ENCODE measurements at places on chromosomes 7 and 10. TPM values are rescaled to one million over a fixed set of nuclear protein-coding genes. Genes with fewer than 3 reads are reported as not detected.

GRCh38 chr10:16030562-16030961, 170.3 kb upstream of the MINDY3 start:
- no peak for DNase-seq

- no peak for DNase-seq
These were observed 137.4 kb downstream of the ZNF438 start for GRCh38 chr10:30894221-30894620.

GRCh38 chr10:21078410-21079329, 181.6 kb upstream of the NEBL start:
- DNase-seq: no peak

DNA sequence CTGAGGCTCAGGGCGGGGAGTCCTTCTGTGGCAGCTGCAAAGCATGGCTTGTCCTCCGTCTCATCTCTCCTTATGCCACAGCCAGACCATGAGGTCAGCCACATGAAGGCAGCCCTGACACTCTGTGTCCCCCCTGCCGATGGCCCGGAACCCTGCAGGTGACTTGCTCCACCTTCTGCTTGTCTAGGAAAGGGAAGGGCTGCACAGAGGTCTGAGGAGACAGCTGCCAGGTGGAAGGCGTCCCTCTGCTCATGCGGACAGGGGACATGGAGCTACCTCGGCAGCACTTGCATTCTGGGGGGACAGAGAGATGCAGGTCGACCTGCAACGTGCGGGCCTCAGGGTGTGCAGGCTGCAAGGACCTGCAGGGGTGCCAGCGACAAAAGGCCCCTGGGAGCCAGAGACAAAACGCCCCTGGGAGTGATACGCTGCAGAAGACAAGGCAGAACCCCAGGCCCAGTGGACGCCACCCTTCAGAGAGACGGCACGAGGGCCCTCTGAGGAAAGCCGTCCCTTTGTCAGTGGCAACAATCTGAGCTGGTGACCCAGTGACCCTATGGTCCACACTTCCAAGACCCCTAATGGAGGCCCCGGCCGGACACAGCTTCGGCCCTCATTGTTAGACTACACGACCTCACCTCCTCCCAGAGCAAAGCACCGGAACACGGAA, 205.2 kb upstream of the PPP2R2D start:
- DNase-seq: no peak

The OTUD1 gene
- 16.2 TPM for total RNA-seq

- DNase-seq: no peak
These were observed 135.0 kb downstream of the SEMA3C start for GRCh38 chr7:80783678-80784327.

The FAM25C gene
- total RNA-seq: not detected

DNA sequence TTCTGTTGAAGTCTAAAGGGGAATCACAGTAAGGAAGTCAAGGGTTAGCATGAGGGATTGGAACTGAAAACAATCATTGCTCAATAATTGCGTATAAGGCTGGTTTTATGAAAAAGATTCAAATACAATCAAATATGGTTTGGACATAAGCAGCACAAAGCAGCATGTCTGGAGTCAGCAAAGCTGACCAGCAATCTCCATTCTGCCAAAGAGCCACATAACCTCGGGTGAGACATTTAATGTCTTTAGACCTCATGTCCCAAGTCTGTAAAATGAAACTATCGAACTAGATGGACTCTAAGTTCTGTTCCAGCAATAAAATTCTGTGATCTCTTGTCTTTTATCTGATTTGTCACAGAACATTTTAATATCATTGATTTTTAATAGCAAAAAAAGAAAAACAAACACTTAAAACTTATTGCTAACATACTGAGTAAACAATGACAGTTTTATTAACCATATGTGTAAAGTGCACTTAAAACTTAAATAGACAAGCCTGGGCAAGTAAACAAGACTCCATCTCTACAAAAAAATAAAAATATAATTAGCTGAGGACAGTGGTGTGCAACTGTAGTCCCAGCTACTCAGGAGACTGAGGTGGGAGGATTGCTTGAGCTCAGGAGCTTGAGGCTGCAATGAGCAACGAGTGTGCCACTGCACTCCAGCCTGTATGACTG, 217.0 kb downstream of the MAGI2 start:
- no peak for DNase-seq

The SEMA3D gene
- under 0.01 TPM for total RNA-seq

GRCh38 chr10:4315551-4315950, 510.5 kb upstream of the AKR1E2 start:
- DNase-seq: no peak

- DNase-seq: no peak
These were observed 288.4 kb downstream of the SNX13 start for GRCh38 chr7:17651863-17652385.

The NPSR1 gene
- under 0.01 TPM for total RNA-seq

DNA sequence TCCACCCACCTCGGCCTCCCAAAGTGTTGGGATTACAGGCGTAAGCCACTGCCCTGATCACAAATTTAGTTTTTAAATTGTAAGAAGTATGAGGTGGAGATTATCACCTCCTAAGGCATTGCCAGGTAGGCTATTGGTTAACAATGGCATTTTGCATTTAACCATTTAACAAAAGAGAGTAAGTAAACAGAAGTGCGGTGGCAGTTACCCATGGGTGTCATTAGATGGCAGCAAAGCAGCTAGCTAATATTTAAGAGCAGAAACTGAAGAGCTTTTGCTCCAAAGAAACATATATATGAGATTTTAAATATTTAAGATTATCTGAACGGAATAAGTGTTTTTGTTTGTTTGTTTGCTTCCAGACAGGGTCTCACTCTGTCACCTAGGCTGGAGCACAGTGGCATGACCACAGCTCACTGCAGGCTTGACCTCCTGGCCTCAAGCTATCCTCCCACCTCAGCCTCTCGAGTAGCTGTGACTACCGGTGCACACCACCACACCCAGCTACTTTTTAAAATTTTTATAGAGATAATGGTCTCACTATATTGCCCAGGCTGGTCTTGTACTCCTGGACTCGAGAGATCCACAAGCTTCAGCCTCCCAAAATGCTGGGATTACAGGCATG, 325.5 kb upstream of the C7orf33 start:
- no peak for DNase-seq

- DNase-seq: no peak
These were observed 39.9 kb downstream of the TNS3 start for GRCh38 chr7:47542051-47542450.

The DHX32 gene
- 15.1 TPM for total RNA-seq

The MMP21 gene
- total RNA-seq: not detected

DNA sequence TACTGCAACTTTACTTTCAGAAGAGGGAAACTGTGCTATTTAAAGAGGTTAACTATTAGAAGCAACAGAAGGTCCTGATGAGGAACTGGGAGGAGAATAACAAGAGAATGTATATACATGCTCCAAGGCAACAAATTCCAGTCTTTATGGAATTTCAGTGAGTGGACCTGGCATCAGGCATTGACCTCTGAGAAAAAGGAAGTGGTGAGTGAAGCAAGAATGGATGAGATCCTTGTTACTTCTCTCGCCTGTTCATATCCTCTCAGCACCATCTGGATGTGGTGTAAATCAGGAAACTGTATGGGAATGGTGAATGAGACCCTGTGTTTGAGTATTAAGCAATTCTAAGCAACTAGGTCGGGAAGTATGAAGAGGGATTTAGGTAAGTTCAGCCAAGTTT, 30.3 kb upstream of the KBTBD2 start:
- DNase-seq: no peak

DNA sequence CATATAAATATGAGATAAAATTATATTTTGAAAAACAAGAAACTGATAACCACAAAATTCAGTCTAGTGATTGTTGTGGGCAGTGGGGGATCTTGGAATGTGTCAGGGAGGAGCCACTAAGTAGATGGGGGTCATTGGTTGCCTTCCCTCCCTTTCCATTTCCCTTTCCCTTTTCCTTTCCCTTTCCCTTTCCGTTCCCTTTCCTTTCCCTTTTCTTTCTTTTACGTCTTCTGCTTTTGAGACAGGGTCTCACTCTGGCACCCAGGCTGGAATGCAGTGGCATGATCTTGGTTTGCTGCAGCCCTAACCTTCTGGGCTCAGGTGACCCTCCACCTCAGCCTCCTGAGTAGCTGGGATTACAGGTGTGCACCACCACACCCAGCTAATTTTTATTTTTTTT, 51.0 kb downstream of the DYNC2I1 start:
- no peak for DNase-seq

- DNase-seq: no peak
These were observed 124.2 kb upstream of the PDLIM1 start for GRCh38 chr10:95414844-95415485.

GRCh38 chr7:142776206-142776844, 5.6 kb downstream of the PRSS2 start:
- no peak for DNase-seq

The ZDHHC4 gene
- 77.8 TPM for total RNA-seq

GRCh38 chr10:571688-572451, 117.6 kb downstream of the DIP2C start:
- DNase-seq: no peak

- no peak for DNase-seq
These were observed 607.4 kb upstream of the MBL2 start for GRCh38 chr10:53379956-53380355.

DNA sequence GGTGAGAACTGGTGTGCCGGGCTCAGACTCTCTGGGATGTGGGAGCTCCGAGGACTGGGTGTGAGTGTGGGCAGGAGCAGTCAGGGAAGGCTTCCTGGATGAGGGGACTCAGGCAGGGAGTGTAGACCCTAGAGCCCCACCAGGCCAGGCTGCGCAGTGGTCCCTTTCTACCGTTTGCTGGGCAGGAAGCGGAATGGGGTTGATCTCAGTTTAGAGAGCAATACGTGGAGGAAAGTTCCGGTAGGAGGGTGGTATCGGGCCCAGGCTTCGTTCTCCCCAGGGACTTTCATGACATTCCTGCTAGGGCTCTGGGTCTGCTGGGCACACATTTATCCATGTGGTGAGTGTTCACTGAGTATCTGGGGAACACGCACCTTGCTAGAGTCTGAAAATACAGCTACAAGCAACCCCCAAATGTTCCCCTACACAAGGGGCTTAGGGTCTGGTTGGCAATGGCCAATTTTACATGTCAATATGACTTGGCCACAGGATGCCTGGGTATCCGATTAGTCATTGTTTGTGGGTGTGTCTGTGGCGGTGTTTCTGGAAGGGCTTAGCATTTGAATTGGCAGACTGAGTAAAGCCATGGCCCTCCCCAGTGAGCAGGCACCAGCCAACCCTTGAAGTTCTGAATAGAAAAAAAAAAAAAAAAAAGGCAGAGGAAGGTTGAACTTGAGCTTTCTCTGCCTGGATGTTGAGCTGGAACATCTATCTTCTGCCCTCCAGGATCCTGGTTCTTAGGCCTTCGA, 20.8 kb downstream of the GHRHR start:
- DNase-seq: no peak

The SPDYE6 gene
- not detected for total RNA-seq

DNA sequence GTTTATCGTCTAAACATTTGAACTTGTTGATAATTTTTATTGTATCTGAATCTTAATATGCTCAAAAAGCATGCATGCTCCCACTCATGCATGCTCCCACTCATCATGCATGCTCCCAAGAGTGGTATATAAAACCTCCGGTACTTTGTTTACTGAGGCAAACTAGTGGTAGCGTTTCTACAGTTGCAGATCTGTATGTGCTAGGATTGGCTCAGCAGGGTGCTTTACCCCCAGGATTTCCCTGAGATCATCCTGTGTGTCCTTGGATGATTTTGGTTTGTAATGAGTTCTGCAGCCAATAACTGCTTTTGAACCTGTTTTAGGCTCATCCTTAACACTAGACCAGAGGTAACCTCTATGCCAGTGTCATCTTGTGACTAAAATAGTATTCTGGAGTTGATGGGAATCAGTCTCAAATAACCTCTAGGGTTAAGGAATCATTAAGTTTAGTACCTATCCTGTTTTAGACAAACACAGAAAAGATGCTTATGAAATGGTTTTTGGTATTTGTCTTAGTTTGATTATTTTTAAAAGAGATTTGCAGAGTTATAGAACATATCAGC, 40.4 kb downstream of the PHTF2 start:
- no peak for DNase-seq

The ZSCAN21 gene
- total RNA-seq: 11.0 TPM

The SYT15B gene
- under 0.01 TPM for total RNA-seq

The ACTL6B gene
- not detected for total RNA-seq

DNA sequence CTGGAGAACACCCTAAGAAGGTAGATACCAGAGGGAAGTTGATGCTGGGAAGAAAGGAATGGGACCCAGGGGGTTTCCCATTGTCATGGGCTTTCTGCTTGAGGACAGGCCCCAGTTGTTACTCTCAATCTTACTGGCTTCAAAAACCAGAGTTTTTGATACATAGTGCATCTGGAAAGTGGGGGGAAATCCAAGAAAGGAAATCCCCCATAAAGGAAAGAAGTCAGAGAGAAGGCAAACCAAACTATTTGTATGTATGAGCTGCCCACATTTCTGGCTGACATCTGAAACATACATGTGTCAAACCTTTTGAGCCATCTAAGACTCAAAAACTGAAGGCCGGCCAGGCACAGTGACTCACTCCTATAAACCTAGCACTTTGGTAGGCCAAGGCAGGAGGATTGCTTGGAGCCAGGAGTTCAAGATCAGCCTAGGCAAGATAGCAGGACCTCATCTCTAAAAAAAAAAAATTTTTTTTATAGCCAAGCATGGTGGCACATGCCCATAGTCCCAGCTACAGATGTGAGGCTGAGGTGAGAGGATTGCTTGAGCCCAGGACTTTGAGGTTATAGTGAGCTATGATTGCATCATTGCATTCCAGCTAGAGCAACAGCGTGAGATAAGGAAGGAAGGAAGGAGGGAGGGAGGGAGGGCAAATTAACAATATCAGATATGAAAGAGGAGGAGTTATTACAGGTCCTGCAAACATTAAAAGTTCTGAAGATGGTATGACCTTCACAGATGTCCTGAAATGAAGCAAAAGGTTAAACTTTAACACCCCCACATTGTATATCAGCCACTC, 6.7 kb upstream of the COA1 start:
- DNase-seq: no peak

GRCh38 chr10:17061418-17061817, 68.2 kb downstream of the CUBN start:
- no peak for DNase-seq

- DNase-seq: no peak
These were observed 6.5 kb upstream of the MCU start for GRCh38 chr10:72685264-72685921.
